H1 (cell line): ENCODE measurements at places on chromosomes 5 and 9. TPM values are rescaled to one million over a fixed set of nuclear protein-coding genes. Genes with fewer than 3 reads are reported as not detected.

AGXT2 gene
- total RNA-seq = not detected in 2 replicates

CEP72 gene
- 18.9 and 19.6 TPM in 2 replicates for total RNA-seq

GABRA1 gene
- total RNA-seq = 16.2 and 17.3 TPM in 2 replicates

DNA sequence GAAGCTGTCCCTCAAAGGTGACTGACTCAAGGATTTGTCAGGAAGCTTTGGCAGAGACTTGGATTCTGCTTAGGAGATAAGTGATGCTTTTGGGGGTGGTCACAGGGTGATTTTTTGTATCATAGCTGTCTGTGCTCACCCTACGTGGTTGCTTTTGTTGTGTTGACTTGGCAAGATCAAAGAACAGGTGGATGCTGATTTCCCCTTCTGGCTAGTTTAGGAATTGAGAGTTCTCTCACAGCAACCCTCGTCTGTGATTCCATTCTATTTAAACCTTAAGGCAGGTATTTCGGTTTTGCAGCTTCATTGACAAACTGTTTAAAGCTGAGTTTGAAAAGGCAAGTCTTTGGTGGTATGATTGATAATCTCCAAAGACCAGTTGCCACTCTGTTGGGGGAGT, 27.2 kb downstream of the ARHGAP26 start:
- DNase-seq = no peak
- no peaks in the 10 kb centered on the region for H3K4me1 ChIP-seq
- no peaks in the 10 kb centered on the region for H3K36me3 ChIP-seq
- H3K4me3 ChIP-seq = no peak overlapping the region
- no peak overlapping the region for H3K27ac ChIP-seq

DNA sequence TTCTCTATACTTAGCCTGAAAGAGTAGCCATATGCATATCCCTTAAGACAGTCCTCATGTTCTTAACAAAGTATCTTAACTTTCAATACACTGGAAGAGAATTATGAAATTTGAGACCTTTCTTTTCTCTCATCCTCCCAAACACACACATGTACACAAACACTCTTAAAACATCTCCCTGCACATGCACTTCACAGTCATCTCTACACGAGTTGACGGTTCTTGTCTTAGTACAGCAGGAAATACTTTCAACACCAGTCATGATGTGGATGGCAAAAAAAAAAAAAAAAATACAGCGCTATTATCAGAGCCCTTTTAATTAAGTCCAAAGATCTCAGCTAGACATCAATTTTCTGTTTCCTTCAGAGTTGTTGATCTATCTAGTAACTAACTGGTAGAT, 43.6 kb upstream of the PCSK1 start:
- H3K27me3 ChIP-seq = no peaks in the 10 kb centered on the region
- H3K4me1 ChIP-seq = no peaks in the 10 kb centered on the region
- H3K36me3 ChIP-seq = no peaks in the 10 kb centered on the region

DNA sequence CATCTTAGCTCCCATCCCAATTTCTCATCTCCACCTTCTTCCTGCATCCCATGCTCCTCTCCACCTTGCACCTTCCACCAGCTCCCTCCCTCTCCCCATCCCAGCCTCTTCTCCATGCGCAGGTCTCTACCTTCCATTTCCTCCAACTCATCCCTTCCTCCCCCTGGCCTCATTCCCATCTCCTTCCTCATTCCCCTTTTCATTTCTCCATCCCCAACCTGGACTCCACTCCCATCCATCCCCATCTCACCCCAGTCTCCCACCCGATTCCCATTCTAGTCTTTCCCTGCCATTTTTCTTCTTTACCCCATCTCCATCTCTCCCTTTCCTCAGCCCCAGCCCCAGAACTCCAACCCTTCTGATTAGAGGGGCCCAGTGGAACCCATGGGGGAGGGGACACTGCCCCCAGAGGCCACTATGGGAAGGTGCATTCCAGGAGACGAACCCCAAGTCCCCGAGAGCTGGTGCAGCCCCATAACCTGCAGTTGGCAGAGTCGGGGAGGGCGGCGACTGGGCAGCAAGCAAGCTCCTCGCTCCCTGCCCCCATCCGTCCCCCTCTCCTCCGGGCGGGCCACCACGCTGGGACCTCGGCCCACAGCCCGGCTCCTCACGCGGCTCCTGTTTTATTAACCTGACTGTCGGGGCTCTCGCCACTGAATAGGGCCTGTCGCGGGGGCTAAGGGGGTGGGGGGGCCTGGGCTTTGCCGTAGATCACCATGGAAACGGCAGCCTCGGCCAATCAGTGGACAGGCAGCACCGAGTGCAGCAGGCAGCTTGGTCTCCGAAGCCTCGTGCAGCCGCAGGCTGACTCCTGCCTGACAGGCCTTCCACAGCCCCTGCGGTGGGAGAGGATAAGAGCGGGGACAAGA, 66.7 kb downstream of the PCDH1 start:
- H3K36me3 ChIP-seq = no peaks in the 10 kb centered on the region
- peaks cover 35% of the 10 kb centered on the region for H3K4me1 ChIP-seq
- no peak for DNase-seq
- H3K27ac ChIP-seq = no peak overlapping the region

GRCh38 chr5:178381921-178382695, 149.5 kb upstream of the PHYKPL start:
- DNase-seq = no peak
- H3K36me3 ChIP-seq = no peaks in the 10 kb centered on the region
- no peaks in the 10 kb centered on the region for H3K27me3 ChIP-seq

- no peak for DNase-seq
- H3K27me3 ChIP-seq = no peaks in the 10 kb centered on the region
- no peak overlapping the region for H3K4me3 ChIP-seq
- peaks cover 3% of the 10 kb centered on the region; the same call in 1 of the 2 replicates for H3K4me1 ChIP-seq
- H3K36me3 ChIP-seq = no peaks in the 10 kb centered on the region
- no peak overlapping the region for H3K27ac ChIP-seq
Observed at GRCh38 chr5:129199308-129199707, 104.8 kb downstream of the ISOC1 start.

DNA sequence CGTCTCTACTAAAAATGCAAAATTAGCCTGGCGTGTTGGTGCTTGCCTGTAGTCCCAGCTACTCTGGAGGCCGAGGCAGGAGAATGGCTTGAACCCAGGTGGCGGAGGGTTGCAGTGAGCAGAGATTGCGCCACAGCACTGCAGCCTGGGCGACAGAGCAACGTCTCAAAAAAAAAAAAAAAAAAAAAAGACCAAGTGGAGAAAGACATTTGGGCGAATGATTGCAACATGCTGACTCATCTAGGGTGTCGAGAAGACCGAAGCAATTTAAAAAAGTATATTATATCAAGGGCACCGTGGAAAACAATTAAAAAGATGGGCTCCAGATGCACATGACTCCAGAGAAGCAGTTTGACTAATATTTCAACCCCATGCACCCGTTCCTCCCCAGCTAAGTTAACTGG, 9.2 kb downstream of the KLF4 start:
- DNase-seq = no peak
- H3K4me3 ChIP-seq = no peak overlapping the region
- no peak overlapping the region for H3K27ac ChIP-seq

- no peak for DNase-seq
- H3K4me1 ChIP-seq = no peaks in the 10 kb centered on the region
- H3K27me3 ChIP-seq = no peaks in the 10 kb centered on the region
- no peak overlapping the region for H3K27ac ChIP-seq
- H3K4me3 ChIP-seq = no peak overlapping the region
- no peaks in the 10 kb centered on the region for H3K36me3 ChIP-seq
Observed at GRCh38 chr5:90182726-90183125, 226.8 kb downstream of the CETN3 start.

GRCh38 chr5:125612776-125613175, 810.4 kb upstream of the GRAMD2B start:
- H3K36me3 ChIP-seq = no peaks in the 10 kb centered on the region
- no peaks in the 10 kb centered on the region for H3K27me3 ChIP-seq
- H3K4me1 ChIP-seq = no peaks in the 10 kb centered on the region
- H3K27ac ChIP-seq = no peak overlapping the region

- H3K27me3 ChIP-seq = no peaks in the 10 kb centered on the region
- DNase-seq = no peak
- no peak overlapping the region for H3K4me3 ChIP-seq
- no peaks in the 10 kb centered on the region for H3K4me1 ChIP-seq
- H3K36me3 ChIP-seq = no peaks in the 10 kb centered on the region
Observed at GRCh38 chr5:75856056-75856455, 138.8 kb upstream of the POC5 start.

- H3K27me3 ChIP-seq = no peaks in the 10 kb centered on the region
- H3K4me1 ChIP-seq = no peaks in the 10 kb centered on the region
- H3K4me3 ChIP-seq = no peak overlapping the region
- no peak overlapping the region for H3K27ac ChIP-seq
Observed at GRCh38 chr9:22073349-22073748, 64.2 kb upstream of the CDKN2B start.
